ENCODE measurements at places on chromosomes 11 and 22.

DNA sequence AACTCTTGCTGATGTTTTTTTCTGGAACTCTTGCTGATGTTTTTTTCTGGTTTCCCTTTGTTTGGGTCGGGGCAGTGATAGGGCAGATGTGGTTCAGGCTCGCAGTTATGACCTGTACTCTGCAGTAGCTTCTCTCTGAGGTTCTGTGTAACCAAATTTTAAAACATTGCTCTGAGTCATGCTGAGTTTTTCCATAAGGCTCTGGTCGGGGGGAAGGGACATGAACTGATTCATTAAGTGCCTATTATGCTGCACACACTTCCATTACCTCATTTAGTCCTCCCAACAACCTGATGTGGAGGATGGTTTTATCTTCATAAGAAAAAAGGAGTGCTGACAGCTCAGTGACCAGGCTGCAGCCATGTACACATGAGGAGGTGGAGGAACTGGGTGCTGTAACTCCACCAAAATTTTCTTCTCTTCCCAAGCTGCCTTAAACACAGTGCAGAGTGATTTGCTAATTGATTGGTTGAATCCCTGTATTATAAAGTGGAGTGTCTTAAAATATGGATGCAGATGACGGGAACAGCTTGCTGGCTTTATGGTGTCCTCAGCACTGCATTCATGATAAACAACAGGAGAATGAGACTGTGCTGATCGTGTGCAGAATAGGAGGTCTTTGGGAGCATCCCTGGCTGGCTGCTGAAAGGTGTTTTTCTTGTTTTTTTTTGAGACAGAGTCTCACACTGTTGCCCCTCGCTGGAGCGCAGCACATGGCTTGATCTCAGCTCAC, 19.1 kb downstream of the TNRC6B start:
- DNase-seq = no peak

GRCh38 chr11:83782329-83782728, 496.2 kb upstream of the CCDC90B start:
- no peak for DNase-seq

DNA sequence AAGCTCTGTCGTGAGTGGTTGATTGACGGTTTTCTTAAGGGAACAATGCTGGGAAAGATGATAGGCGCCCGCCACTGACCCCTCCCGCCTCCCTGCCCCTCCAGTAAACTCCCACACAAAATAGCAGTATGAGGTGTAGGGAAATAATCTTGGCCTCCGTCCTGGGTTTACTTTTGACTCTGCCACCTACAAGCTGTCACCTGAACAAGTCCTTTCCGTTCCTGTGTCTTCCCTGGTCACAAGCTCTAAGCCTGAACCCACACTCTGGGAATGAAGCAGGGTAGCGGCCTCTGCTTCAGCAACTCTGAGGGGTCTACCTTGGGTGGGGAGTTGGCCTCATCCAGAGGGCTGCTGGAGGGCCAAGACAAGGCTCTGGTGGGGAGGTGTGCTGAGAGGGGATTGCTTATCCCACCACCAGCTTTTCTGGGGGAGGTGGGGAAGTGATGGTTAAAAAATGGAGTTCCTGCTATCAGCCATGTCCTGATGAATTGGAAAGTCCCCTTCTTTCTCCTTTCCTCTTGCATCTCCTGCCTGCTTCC, 87.8 kb downstream of the CEP164 start:
- no peak for DNase-seq

- no peak for DNase-seq
Observed at GRCh38 chr22:21666786-21667185, 974 bp downstream of the PPIL2 start.

DNA sequence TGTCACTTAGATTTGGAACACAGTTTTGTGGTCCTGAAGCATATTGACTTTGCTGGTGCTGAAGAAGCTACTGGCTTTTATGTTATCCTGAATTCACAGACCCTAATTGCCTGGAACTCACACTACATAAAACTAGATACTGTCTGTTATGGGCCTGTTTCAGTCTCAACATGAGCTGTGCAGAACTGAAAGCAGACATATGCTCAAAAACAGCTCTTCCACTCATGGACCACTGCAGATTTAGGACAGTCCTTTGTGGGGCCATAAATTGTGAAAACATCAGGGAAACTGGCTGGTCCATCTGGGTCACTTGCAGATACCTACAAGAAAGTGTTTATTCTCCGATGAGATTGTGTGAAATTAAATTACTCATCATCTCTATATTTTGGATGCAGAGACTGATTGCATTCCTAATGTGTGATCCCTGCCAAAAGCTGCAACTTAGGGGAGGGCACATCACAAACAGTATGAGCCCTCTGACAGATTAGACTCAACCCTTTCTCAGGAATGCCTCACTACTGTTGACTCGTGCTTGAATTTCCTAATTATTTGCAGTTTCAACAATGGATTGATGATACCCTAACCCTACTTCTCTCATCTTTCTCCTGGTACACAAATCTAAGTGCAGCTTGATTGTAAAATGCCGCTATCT, 10.2 kb upstream of the CLNS1A start:
- no peak for DNase-seq

DNA sequence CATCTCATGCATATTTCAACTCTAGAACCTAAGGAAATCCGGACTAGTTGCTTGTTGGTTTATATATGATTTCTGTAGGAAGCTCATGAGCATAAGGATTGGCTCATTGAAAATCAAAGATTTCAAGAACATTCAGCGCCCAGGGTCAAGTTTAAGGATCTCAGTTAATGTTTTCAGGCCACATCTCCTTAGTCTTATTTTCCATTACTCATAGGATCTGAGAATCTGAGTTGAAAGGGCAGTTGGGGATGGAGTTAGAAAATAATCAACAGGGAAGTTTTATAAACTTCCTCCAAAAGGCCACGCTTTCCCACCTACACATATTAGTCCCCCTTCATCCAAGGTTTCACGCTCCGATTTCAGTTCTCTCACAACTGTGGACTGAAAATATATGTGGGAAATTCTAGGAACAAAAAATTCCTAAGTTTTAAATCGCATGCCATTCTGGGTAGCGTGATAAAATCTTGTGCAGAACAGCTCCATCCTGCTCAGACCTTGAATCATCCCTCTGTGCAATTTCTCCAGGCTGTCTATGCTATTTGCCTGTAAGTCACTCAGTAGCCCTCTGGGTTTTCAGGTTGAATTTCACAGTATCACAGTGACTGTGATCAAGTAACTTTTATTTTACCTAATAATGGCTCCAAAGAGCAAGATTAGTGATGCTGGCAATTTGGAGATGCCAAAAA, 160.2 kb downstream of the KIRREL3 start:
- DNase-seq = no peak

DNA sequence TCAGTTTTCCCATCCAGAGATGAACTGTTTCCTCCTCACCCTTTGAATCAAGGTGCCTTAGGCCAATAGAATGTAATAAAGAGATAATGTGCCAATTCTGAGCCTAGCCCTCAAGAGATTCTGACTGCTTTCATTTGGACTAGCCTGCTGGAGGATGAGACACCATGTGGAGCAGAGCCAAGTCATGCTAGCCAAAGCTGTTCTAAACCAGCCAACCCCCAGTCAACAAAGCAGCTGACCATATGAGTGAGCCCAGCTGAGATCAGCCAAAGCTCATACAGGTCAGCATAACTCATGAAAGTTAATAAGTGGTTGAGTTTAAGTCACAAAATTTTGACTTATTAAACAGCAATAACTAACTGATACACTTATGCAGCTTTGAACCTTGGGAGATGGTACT, 66.7 kb upstream of the DBX1 start:
- no peak for DNase-seq

DNA sequence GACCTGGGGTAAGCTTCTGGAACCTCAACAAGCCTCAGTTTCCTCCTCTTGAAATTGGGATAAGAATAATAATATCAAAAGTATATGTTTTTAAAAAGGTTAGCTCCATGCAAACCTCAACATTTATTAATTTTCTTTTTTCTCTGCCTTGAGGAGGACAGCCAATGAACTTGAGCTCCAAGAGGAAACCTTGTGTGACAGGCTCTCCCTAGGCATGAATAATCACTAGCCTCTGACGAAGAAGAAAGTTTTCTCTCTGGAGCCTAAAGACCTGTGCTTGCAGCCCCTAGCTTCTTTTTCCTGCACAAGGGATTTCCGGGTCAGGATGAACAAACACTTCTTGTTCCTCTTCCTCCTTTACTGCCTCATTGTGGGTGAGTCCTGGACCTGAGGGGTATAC, at the start of gene PATE3:
TSS of gene PATE3 (plus strand) at position 301 of the 400 bp plus-strand sequence. CDS start at position 326, 25 bp downstream.
- no peak for DNase-seq

All from cerebellar cortex (tissue), 1 donor.